Immature natural killer cell (primary cell): ENCODE measurements at places on chromosomes 7 and 10.
A peak's percentile ranks its signal among the peaks of the same experiment; 100 is the strongest.

DNA sequence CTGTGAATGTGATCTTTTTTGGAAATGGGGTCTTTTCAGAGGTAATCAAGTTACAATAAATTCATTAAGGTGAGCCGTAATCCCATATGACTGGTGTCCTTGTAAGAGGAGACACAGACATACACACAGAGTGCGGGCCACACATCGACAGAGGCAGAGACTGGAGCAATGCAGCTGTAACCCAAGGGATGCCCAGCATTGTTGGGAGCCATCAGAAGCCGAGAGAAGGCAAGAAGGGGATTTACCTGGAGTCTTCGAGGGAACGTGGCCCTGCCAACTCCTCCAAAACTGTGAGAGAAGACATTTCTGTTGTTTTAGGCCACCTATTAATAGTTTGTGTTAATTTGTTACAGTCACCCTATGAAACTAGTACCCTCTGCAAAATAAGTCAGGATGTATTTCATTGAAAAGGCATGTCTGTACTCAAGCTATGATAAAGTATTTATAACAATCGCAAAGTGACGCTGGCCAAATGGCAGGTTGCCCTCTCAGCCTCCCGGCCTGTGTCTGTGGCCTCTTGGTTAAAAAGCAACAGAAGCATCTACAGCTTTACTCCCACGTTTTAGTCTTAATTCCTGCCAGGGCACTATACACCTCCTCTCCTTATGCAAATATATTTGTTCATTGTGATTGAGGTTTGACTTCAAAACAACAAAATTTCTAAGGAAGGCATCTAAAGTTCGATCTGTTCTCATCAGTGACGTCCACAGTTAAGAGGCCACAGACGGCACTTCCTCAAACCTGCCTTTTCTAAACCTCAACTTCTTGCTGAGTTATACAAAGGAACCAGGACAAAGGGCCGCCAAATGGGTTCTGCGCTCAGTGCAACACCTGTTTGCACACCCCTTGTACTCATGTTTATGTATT lies 46.8 kb downstream of the HIPK2 start:
- no peak for DNase-seq

GRCh38 chr7:126635545-126635944 lies 617.2 kb downstream of the GRM8 start:
- DNase-seq: no peak

DNA sequence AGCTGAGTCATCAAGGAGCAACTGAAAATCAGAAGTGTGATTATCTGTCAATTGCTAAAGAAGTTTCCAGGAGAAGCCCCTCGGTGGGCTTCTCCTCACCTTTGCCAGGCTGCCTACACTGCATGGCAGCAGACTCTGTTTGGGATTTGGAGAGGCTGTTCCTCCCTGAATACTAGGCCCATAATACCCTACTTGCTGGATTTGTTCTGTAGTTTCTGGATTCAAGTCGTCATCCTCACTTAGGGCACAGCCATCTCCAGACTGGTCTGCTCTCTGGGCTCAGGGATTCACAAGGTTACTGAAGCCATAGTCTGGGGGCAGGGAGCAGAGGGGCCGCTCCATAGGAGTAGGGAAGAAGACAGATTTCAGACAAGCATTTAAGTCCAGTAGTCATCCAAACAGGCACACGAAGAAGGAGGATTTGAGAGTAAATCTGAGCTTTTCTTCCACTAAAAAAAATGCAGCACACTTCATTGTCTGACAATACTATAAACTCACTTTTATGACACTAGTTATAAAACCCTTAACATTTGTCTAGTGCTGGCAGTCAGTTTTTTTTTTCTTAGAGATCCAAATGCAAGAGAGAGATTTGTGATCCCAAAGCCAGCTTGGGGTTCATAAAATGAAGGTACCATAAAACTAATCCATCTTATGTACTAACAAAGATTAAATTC lies 723.3 kb downstream of the GRID1 start:
- no peak for DNase-seq

- DNase-seq: no peak
These were observed 33.6 kb downstream of the POT1 start for GRCh38 chr7:124896001-124896400.

DNA sequence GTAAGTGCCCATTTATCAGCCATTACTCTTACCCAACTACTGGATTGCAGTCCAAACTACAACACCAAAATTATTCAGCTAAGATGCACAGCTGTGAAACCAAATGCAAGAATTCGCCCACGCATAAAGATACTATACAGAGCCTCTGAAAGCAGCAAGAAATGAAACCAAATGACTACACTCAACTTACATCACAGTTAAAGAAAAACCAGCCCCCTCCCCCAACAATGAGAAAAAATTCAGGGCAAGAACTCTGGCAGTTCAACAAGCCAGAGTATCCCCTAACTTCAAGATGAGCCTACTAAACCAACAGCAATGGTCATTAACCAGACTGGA lies 209.1 kb upstream of the VWC2 start:
- no peak for DNase-seq

DNA sequence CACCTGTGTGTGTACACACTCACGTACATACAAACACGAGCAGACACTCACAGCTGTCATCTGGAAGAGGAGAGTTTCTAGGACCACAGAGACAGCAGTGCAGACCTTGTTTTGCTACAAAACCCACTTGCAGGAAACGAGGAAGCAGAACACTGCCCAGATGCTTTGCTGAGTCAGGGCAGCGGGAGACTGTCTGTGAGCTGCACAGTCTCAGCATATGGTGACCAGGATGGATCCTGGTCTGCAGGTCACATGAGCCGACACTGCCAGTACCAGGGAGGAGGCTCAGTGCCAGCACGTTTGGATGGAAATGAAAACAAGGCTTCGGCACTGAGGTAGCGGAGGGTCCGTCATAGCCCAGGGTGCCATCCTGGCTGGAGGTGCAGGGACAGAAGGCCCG lies 117.6 kb upstream of the DPP6 start:
- DNase-seq: no peak

- DNase-seq: no peak
These were observed 131.4 kb upstream of the PDLIM1 start for GRCh38 chr10:95422233-95422632.

DNA sequence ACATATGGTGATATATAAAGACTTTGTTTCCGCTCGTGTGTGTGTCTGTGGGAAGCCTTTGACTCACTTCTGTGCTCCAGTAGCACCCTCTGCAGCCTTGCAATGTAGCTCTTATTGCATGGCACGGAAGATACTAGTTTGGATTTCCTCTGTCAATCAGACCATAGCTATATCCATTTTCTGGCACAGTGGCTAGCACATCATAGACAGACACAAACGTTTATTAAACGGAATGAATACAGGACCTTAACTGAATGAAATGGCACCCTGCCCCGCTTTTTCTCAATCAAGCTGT lies 124.0 kb upstream of the PTPN20 start:
- peak; percentile 9 for DNase-seq

- DNase-seq: no peak
These were observed 174.6 kb downstream of the WDR11 start for GRCh38 chr10:121025731-121026130.

- DNase-seq: no peak
These were observed 48.2 kb downstream of the APBB1IP start for GRCh38 chr10:26486304-26486703.

DNA sequence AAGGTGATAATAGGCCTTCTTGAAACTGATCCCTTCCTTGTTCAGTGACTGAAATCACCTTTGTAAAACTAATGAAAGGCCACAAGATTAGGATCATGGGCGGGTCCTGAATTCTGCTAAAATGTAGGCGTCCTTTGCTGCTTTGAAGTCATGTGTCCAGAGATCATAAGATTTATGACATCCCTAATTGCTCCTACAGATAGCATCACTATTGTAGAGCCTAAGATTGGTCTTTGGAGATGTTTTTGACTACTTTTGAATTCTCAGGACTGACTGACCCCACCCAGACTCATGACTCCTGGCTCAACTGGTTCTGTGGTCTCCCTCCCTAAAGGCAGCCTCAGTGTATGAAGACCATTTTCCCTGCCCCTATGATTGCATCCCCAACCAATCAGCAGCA lies 322.6 kb upstream of the SEMA3D start:
- DNase-seq: no peak

DNA sequence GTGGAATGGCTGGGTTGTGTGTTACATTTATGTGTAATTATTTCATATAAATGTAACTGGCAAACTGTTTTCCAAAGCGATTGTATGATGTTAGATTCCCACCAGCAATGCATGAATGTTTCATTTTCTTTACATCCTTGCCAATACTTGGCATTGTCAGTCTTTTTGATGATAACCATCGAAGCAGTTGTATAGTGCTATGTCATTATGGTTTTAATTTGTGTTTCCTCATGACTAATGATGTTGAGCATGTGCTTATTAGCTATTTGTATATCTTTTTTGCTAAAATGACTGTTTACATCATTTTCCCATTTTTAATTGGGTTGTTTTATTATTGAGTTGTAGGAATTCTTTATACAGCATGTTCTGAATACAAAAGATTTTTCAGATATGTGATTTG lies 22.3 kb downstream of the AHCYL2 start:
- no peak for DNase-seq

- no peak for DNase-seq
These were observed 17.6 kb downstream of the MINDY3 start for GRCh38 chr10:15842556-15843169.

GRCh38 chr10:123135415-123136141 lies at the start of gene HMX3:
HMX3 (plus strand) TSS chr10:123135970; CDS start chr10:123136051, 81 bp downstream.
- DNase-seq: no peak

- no peak for DNase-seq
These were observed 188.4 kb downstream of the PPP1R3A start for GRCh38 chr7:113730309-113730955.

GRCh38 chr7:47806701-47807103 lies 141.6 kb downstream of the PKD1L1 start:
- no peak for DNase-seq

DNA sequence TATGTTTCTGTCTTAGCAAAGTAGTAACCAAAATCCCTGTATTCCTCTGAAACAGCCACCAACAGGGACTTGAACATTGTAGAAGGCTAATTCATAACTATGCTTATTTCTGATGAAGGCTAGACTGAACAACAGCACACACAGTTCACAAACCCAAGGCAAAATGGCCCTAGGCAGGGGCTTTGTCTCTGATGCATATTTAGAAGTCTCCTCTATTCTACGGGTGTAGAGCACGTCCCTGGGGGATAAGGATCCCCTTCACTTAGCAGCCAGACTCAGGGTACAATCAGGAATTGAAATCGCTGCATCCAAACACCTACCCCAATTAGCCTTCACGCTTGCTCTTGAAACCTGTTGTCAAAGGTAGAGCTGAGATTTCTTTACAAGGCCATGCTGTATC lies 45.5 kb downstream of the FGFR2 start:
- DNase-seq: no peak

- DNase-seq: no peak
These were observed 23.2 kb downstream of the LYZL2 start for GRCh38 chr10:30606313-30606712.

GRCh38 chr10:43373461-43373860 lies 2.0 kb downstream of the FXYD4 start:
- no peak for DNase-seq

- no peak for DNase-seq
These were observed 48.6 kb downstream of the MCU start for GRCh38 chr10:72740528-72740927.

GRCh38 chr7:155948845-155949244 lies 136.6 kb upstream of the SHH start:
- no peak for DNase-seq

DNA sequence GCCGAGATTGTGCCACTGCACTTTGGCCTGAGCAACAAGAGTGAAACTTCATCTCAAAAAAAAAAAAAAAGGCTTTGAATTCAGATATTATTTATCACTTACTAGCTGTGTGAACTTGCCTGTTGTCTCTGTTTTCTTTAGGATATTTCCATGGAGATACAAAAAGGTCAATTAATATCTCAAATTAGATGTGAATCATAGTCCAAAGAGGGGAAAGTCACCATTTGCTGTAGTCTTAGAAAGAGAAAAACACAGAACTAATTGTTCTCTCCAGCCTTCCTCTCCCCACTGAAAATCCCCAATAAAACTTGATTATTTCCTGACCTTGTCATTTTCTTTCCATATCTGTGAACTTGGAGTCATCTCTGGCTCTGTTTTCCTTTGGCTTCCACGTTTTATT lies 21.2 kb downstream of the HEPACAM2 start:
- DNase-seq: no peak

DNA sequence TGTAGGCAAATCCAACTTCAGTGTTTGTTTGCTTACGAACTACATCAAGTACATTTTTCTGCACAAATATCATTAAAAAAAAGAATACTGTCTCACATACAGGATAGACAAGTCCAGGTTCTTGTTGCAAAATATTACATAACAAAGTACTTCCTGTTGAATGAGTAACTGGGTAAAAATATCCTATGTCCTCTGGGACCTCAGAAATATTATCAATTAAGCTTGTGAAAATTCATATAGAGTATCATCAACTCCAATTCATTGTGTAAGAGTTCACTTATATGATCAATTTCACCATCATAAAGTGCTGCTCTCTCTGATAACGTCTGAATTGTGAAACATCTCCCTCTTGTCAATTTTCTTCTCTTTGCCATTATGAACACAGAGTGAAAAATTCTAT lies 22.6 kb downstream of the HERC4 start:
- no peak for DNase-seq

DNA sequence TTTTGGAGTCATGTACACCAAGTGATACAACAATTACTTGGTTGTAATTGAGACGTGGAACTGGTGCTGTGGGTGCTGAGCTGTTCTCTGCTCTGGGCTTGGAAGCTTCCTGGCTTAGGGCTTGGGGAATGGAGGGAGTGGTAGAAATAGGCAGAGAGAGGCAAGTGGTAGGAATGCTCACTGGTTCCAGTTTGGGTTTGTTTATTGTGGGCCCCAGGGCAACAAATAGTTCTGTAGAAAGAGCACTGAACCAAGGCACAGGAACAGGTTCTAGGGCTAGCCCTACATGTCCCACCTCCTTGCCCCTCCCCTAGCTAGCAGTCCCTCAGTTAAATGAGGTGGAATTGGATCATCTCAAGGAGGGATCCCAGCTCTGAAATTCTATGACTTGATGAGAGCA lies 166.7 kb upstream of the HPS1 start:
- no peak for DNase-seq

DNA sequence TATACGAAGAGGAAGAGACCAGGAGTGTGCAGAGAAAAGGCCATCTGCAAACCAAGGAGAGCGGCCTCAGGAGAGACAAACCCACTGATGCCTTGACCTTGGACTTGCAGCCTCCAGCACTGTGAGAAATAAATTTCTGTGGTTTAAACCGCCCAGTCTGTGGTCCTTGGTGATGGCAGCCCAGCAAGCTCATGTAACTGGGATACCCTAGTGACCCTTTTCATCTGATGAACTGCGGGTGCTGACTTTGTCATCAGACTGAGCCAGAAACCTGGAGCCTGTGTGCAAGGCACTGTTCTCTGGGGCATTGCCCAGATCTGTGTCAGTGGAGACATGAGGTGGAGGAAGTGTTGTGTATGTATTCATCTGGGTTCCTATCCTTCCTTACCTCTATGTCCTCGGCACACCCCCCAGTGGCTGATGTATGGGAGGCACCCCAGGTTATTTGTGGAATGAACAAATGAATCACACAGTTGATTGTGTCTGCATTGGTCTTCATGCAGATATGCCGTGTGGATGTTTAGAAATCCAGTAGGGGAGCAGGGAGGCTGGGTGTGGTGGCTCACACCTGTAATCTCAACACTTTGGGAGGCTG lies 64.5 kb upstream of the BTBD16 start:
- no peak for DNase-seq

GRCh38 chr7:75971961-75972763 lies 22.2 kb downstream of the TMEM120A start:
- no peak for DNase-seq

GRCh38 chr10:116670706-116671105 lies 50.0 kb downstream of the PNLIPRP2 start:
- no peak for DNase-seq
